ENCODE measurements at places on chromosomes 6 and 20.
A peak's percentile ranks its signal among the peaks of the same experiment; 100 is the strongest.

DNA sequence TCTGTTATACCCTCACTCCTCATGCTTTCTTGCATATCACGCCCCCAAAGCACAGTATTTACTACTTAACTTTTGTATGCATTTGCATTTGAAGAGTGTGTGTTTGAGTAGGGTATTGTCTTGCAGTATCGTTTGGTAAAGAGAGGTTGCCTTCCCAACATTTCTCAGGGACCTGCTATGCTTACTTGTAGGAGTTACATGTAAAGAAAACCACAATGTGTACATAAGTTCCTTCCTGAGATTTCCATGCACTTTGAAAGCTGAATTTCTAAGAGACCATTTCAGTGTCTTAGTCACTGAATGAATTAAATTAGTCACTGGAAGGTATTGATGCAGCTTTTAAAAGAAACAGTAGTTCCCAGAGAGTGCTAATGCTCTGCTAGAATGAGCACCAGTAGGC is 159.3 kb upstream of the LAMA2 start:
- no peak for DNase-seq

DNA sequence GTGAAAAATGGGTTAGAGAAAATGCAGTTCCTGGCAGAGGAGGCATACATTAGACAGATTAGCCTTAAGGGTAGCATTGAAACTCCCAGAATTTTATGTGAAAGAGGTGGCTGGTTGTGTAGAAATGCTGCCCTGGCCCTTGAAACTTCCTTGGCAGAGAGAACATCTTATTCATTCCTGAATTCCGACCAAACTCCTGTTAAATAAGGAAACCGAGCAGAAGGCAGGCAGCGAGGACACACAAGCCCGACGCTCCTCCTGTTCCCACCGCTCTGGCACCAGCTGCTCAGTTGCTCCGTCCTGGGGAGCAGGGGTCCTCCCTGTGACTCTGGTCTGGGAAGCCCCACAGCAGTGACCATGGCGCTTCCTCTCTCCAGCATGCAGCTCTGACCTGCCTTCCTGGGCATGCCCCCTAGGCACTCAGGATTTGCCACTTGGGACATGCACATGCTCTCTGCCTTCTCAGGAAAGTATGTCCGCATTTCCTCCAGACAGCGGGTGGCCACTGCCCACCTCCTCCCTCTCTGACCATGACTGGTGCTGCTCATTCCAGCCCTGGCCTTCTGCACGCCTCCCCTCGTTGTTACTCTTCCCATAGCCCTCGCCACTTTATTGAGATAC is 35.2 kb upstream of the CLDN20 start:
- DNase-seq, result no peak

GRCh38 chr6:21390532-21391213 is 202.9 kb upstream of the SOX4 start:
- DNase-seq, result no peak

DNA sequence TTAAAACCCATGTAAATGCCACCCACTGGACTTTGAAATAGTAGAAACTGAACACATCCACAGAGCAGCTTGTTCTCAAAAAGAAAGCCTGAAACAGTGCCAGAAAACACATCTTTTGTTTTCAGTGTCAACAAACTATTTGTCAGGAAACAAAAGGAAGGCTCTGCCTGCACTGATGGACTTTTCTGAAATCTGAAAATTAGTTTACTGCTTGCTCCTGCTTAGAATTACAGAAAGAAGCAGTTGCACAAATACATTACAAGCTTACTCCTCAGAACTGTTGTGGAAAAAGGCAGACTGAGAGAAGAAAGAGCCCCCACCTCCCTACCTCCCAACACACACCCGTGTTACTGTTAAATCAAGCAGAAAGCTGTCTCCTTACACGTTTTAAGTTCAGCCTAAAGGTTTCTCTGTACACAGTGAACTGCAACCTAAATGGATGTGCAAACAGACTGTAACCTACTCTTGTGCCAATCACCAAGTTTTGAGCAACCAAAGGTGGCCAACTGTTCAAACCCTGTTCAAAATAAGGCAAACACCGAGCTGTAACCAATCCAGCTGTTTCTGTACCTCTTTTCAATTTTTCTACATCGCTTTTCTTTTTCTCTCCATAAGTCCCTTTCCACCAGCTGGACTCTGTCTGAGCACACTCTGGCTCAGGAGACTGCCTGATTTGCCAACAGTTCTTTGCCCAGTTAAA is 43.7 kb downstream of the FRK start:
- no peak for DNase-seq

- DNase-seq, result no peak
These were observed 14.9 kb upstream of the MATN4 start for GRCh38 chr20:45322952-45323383.

- DNase-seq, result no peak
These were observed 427.1 kb upstream of the NOX3 start for GRCh38 chr6:155882527-155883333.

GRCh38 chr20:53736757-53737395 is 143.2 kb upstream of the ZNF217 start:
- peak; percentile 34 for DNase-seq

- peak; percentile 72 for DNase-seq
These were observed 223.2 kb upstream of the ECI2 start for GRCh38 chr6:4358414-4359107.

- DNase-seq, result no peak
These were observed 28.7 kb upstream of the KIF13A start for GRCh38 chr6:18016133-18016532.

DNA sequence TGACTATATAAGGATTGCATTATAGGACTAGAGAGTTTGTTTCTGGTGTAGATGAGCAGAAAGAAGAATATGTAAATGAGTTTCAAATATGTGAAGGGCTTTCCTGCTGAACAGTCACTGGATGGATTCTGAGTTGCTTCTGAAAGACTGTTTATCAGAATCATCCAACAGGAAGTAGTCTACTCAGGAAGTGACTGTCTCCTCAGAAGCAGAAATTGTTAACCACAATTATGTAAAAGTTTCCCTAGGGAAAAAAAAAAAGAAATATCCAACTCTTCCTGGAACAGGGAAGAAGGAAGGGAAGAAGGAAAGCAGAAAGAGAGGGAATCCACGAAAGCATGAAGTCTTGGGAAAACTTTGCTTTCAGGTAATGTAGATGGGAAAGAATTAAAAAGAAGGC is 138.9 kb downstream of the TENT5A start:
- no peak for DNase-seq

DNA sequence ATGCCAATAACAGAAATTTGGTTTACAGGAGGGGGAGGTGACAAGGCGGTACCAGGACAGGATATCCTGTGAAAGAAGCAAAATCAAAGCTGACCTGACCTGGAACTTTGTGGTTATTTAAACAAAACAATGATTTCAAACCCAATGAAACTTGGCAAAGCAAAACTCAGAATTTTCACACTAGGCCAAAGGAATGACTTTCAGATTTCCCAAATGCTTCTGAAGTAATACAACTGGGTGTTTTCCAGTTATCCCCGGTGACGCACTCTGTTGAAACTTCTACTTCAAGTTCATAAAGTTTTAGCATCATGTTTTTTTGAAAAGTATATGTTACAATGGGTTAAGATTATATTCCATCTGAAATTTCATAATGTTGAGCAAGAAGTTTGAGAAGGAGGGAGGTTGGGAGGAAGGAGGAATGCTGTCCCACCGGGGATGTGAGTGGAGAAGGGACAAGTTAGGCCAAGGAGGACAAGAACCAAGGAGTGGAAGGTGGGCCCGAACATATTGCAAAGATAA is 78.1 kb upstream of the TRAF3IP2 start:
- DNase-seq, result no peak

GRCh38 chr6:29488874-29489273 is 1.1 kb upstream of the MAS1L start:
- no peak for DNase-seq

- DNase-seq, result no peak
These were observed 97.4 kb downstream of the ME1 start for GRCh38 chr6:83333500-83333899.

GRCh38 chr6:63923139-63923739 is 287.6 kb downstream of the PHF3 start:
- DNase-seq, result no peak

DNA sequence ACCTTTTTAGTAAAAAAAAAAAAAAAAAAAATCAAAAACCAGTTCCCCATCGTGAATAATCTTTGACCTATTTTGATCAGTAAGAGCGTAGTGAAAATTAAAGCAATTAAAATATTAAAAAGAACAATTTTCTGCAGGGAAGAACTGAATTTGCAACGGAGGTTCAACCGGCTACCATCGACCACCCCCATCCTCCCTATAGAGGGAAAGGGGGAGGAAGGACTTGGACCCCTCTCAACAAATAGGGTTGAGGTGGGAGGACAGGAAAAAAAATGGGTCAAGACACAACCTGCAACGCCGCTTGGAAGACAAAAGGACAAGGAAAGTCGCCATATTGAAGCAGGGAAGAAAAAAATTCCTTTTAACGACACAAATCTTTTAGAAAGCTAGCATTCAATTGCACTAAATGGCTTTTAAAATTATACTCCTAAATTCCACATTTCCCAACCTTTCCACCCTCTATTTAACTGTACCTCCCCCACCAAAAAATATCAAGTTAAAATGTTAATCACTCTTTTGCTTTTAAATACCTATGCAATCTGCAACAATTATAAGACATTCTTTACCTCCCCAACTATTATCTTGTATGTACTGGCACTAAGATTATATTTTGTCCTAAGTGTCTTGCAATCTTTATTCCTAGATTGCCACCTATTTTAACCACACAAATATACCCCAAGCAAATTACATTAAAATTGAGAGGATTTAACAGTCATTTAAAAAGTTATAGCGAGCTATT is 1.7 kb downstream of the PPP1R10 start:
- peak; percentile 41 for DNase-seq

- DNase-seq, result no peak
These were observed 100.1 kb downstream of the FARS2 start for GRCh38 chr6:5361396-5361795.

- peak; percentile 84 for DNase-seq
These were observed 1.2 kb upstream of the HMGA1 start for GRCh38 chr6:34235307-34236130.

GRCh38 chr6:133553652-133554051 is 312.5 kb downstream of the EYA4 start:
- peak; percentile 57 for DNase-seq

DNA sequence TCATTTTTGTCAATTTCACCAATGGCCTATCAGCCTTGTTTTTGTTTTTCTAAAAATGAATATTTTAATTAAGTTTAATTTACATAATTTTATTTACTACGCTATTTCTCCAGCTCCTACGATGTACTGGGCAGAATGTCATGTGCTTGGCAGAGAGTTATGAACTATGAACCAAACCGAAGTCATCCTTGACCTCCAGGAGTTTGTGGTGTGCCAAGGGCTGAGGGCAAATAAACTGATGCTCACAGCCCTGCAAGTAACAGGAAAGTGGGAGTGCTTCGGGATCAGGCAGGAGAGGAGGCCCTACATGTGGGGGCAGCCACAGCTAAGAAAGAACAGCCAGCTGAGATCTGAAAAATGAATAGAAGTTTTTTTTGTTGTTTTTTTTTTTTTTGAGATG is 38.6 kb downstream of the ZNF217 start:
- DNase-seq, result no peak

DNA sequence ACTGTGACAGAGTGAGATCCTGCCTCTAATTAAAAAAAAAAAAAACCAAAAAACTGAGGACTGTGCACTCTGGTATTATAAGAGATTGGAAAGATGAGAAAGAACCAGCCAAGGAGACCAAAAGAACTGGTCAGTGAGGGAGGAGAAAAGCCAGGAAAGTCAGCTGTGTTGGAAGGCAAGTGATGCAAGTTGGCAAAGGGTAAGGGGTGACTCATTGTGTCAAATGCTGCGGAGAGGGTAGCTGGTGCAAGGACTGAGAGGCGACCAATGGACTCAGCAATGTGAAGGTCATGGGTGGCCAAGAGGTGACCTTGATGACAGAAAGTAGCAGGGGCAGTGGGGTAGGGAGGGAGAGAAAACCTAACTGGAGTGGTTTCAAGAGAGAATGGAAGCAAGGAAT is 27.4 kb upstream of the LRRN4 start:
- DNase-seq, result no peak

- no peak for DNase-seq
These were observed 3.2 kb upstream of the ARMC12 start for GRCh38 chr6:35733633-35734032.

- DNase-seq, result no peak
These were observed 23.6 kb downstream of the CSNK2A1 start for GRCh38 chr20:519999-520398.

GRCh38 chr20:5630071-5630470 is 120.1 kb upstream of the SHLD1 start:
- no peak for DNase-seq

DNA sequence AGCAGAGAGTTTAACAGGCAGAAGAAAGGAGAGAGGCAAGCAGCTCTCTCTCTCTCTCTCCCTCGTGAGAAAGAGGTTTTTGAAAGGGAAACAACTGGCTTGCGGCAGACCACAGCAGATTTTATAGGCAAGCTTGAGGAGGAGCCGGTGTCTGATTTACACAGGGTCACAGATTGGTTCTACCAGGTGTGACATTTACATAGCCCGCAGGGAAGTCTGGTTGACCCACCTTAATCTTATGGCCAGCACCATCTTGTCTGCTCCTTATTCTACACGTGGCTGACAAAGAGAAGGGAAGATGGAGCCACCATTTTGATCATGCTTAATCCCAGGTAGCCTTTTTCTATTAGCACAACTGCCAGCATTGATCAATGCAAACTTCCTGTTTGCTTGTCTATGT is 65.4 kb downstream of the OR2J2 start:
- no peak for DNase-seq

- no peak for DNase-seq
These were observed 22.7 kb downstream of the PIM1 start for GRCh38 chr6:37192666-37193065.

DNA sequence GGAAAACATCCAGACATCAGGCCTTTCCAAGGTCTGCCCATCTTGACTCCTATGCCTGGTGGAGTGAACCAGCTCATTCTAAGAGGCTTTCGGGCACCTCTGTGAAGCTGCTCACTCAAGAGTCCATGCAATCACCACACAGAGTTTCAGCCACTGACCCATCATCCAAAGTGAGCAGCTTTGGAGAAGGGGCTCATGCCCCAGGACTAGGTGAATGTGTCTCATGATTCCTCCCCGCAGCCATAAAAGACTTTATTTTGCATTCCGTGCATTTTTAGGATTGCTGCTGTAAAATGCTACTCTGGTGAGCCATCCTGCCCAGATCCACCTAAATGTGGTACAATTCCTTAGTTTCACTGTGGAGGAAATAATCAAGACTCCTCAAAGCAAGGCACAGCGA is 44.5 kb upstream of the EZR start:
- DNase-seq, result no peak

DNA sequence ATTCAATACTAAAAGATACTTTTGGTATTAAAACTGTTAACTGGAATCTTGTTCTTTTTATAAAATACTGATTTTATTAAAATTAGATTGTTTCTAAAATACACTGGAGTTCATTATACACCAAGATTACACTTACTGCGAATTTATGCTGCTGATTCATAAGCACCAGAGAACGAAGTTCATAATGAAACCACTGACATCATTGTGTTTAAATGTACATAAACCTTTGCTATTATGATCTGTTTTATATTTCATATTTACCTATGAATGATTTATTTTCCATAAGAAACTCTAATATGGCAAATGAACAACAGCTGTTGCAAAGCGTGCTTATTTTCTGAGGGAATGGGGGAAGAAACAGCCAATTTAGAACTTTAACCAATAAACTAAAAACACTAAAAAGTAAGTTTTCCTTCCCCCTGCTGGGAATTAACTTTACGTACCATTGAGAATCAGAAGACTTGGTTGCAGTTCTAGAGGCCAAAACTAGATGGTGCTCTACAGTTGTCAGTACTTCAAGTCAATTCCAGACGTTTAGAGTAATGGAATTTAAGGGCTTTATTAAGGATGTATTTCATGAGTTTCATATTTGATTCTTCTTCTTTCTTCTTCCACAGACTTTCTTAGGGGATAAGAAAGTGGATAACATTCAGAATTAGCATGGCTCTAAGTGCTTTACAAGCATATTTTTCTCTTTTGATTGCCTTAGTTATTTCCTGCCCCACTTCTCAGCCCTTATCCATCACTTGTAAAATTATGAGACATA is 30.8 kb upstream of the COL19A1 start:
- no peak for DNase-seq
